NCI-H226 (cell line): ENCODE measurements at places on chromosomes 4 and X.

DNA sequence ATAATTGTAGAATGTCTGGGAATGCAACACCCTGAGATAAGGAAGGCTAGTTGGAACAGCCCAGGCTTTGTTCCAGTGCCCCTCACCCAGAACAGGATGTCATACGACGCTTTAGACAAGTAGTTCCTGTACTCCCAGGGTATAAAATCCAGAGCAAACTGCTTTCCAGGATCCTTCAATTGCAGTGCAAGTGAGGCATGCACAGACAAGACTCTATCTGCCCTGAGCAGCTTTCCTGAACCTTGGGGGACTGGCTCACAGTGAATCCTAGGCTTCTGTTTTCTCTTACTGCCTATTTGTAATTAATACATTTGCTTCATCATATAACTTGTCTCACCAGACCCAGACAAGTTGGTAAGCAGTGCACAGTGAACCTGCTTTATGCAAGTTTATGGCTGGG is 48.4 kb upstream of the IL9R start:
- DNase-seq, result no peak

GRCh38 chr4:47239649-47240048 is 208.3 kb downstream of the GABRB1 start:
- no peak for DNase-seq

DNA sequence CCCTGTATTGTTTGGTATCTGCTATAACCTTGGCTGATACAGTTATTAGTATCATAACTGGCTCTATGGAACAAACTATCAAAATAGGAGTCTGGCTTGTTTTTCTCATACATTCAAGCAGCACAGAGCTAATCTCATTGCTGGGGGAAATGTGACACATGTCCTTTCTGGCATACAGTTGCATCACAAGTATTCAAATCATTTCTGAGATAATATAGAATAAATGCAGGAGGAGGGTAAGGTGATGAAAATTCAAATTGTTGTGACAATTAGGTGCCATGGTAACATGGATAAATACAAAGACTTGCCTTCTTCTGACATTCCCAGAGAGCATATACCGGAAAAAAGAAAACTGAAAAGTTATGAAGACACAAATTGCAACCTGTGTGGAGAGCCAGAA is 2706.8 kb downstream of the ARAP2 start:
- DNase-seq, result no peak

DNA sequence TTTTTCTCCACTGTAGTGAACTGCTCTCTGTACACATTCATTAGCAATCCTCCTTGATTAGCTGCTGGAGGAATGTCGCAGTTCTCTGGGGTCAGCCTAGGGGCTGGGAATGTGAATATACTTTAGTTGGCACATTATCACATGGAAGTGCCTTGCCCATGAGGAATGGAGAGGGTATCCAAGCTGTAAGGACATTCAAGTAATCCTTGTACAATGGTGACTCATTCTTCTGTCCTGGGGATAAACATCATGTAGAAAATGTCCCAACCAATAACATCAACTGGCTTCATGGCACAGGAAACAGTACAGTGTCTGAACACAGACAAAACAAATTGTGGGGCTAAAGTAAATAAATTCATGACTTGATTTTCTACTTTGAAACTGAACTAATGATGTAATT is 147.1 kb downstream of the GLRA2 start:
- DNase-seq, result no peak

DNA sequence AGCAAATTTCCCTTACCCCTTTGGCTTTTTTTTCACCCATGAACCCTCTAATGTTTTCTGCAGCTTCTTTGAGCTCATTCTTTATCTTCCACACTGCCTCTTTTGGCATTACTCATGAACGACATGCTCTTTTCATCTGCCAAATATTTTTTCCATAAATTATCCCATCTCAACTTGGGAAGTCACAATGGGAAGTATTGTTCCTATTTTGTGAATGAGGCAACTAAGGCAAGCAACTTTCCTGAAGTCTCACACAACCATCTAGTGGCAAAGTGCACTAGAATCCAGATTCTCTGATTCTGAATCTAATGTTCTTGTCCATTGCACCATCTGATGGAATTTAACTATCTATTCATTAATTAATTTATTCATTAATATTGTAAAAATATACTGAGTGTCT is 625 bp downstream of the RTL9 start:
- no peak for DNase-seq

DNA sequence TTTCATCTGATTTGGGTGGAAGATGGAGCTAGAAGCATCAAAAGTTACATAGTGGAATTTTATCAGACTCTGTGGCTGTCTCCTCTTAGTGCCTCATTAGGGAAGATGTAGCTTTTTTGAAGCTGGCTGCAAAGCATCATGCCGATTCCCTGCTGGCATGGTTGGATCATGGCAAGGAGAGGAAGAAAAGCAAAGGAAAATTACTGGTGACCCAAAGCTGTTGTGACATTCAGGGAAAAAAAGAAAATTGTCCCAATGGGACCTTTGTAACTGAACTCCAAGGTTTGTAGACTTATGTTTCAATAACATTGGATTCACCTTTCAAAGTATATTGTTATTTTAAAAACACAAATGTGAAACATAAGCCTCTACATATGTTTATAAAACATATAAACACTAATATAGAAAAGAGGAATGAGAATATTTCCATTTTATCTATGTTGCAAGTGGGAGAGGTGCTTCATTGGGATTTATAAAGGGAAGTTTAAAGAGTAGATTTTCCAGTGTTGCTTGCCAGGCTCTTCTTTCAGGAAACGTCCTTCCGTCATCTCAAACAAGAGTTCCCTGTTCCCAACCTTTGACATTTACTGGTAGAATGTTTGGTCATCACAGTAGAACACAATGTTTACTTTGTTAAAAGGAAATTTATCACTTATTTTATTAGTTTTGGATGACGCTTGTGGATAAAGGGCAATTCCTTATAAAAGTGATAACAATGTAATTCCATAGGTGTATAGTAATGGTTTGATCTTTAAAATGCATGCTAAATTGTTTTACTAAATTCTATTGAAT is 190.1 kb upstream of the GPRIN3 start:
- DNase-seq, result no peak

DNA sequence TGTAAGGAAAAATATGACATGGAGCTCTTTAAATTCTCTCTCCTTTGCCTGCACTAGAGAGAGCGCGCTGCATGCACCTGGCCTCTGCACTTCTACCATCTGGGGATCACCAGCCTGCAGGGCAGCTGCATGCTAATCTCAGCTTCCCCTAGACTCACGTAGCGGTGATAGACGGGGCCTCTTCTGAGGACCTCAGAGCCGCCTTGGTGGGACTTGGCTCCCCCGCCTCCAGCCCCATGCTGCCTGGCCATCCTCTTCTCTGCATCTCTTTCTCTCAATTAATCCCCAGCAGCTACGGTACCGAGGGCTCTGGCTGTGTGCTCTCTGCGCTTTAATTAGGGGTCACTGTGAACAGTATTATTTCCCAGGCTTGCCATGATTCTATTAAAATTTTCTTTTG is 52.8 kb upstream of the PSAPL1 start:
- no peak for DNase-seq

DNA sequence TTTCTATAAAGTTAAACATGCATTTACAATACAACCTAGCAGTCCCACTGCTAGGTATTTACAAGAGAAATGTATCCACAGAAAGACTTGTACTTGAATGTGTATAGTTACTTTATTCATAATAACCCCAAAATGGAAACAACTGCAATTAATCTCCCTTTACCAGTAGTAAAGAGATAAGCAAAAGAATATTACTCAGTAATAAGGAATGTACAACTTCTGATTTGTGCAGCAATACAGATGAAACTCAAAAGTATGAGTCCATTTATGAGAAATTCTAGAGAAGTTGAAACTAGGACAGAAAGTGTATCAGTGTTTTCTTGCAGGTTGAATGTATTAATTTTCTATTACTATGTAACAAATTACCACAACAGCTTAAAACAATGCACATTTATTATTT is 15.2 kb downstream of the USP53 start:
- no peak for DNase-seq

DNA sequence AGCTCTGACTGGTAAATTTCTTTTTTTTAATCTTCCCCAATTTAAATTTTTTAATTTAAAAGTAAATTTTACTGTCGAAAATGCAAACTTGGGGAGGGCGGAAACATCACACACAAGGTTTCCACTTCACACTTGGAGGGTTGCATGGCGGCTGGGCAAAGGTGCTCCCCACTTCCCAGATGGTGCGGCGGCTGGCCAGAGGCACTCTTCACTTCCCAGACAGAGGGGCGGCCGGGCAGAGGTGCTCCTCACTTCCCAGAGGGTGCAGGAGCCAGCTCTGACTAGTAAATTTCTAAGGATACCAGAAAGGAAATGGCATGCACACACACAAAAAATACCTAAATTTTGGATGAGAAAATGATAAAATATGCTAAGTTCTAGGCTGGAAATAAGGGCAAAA is 16.4 kb downstream of the C1QTNF7 start:
- no peak for DNase-seq

DNA sequence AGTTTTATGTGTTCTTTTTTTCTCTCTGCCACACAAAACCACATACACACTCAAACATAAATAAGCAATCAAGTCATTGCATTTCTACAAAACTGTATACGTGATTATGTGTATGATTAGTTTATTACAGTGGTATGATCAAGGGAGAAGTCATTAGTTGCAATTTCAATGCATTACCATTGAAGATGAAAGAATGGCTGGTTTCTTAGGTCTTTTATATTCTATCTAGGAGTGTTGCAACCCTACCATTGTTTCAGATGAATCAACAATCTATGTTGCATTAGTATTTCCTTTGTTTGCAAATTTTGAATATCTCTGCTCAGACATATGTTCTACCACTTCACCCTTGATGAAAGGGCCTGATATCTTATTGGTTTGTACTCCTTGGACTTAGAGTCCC is 6.8 kb downstream of the ANXA3 start:
- no peak for DNase-seq
